ENCODE measurements at places on chromosomes 1 and 21.

DNA sequence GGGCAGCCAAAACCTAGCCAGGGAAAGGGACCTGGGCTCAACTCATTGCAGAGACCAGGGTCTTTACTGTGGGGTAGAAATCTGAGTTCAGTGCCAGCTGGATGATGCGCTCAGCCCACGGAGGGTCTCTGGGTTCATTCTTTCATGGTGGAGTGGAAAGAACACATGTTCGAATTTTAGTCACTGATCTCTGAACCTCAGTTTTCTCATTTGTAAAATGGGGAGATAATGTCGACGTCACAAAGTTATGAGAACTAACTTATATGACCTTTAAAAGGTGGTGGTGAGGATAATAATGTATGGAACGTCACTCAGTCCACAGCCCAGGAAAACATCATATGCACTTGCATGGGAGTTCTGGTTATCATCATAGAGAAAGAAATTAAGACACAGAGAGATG is 1.2 kb upstream of the TAL1 start:
- no peak for DNase-seq

DNA sequence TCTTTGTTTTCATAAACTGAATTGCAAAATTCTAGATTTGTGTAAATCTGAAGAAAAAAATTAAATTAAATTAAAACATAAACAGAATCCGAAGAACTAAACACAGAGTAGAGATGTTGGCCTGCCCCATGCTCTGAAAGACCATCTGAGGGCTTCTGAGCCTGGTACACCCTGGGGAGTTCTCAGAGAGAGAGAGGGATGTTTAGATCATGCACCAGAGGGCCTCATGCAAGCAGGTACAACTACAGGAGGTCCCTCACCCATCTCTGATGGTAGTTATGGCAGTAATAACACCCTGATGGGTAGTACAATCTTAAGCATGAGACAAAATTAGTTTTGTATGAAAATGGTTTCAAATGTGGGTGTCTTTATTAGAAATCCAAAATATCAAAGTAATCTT is 127.7 kb downstream of the TGFB2 start:
- no peak for DNase-seq

- DNase-seq, result no peak
Measured at GRCh38 chr1:94934551-94934950, 7.6 kb upstream of the CNN3 start.

GRCh38 chr1:67338642-67339041 is 31.0 kb downstream of the IL12RB2 start:
- no peak for DNase-seq

DNA sequence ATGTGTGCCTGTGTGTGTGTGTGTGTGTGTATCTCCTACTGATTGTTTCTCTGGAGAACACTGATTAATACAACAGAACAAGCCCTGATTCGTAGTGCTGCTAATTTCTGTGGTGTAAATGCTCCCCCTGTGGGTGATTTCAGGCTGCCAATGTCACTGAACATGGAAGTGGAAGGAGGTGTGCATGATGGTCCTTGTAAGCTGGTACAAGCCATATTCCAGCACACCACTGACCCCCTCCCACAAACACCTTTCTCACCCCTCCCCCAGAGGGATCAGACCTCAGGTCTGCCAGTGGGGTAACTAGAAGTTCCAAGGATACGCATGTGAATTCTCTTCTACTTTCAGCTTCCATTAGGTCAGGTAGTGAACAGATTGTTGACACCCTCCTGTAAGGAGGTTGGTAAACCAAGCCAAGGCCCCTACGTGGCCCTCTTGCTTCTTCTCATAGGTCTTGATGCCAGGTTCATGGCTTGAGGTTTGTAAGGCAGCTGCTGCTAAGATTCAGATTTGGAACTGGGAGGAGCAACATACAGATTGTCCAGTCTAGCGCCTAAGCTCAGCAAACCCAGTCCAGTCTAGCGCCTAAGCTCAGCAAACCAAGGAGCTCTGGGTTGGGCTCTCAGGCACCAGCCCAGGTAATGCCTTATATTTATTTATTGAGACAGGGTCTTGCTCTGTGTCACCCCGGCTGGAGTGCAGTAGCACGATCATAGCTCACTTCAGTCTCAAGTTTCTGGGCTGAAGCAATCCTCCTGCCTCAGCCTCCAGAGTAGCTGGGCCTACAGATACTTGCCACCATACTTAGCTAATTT is 38.7 kb downstream of the DHCR24 start:
- no peak for DNase-seq

DNA sequence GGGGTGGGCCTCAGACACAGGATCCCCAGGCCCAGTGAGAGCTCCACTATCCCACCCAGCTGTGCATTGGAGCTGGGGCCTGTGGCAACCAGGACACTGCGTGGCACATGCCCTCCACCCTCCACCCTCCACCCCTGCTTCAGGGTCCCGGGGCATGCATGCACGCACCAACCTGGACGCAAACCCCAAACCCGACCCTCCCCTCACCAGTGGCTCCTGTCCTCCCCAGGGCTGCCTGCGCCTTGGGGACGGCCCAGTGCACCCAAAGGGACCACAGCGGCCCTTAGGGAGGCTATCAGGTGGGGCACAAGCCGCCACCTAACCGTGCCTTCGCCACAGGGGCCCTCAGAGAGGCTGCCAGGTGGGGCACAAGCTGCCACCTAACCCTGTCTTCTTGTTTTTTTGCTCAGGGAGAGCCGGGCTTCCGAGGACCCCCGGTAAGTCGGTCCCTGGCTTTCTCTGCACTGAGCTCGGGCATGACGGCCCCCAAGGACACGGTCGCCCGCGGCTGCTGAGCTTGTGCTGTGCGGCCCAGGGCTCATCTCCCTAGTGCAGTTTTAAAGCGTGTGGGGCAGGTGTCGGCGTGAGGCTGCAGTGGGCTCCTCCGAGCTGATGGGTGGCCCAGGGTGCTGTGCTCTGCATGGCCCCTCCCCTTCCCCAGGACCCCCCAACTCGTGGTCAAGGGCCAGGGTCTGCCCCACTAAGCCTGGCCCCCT is 47.9 kb downstream of the SLC19A1 start:
- DNase-seq, result no peak

DNA sequence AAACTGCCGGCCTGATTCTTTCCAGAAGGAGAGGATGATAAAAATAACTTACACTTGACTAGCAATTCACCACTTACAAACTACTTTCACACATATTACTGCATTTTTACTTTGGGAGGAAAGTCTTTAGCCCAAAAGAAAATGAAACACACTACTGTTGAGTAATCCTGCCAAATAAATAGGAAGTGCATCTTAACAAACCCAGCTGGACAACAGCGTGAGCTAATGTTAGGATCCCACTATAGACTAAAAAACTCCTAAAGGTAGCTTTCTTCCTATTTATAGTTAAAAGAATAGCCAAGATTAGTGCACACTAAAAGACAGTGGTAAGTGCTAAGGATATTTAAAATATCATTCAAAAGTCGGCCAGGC is 83.8 kb downstream of the HSF2BP start:
- DNase-seq, result no peak

DNA sequence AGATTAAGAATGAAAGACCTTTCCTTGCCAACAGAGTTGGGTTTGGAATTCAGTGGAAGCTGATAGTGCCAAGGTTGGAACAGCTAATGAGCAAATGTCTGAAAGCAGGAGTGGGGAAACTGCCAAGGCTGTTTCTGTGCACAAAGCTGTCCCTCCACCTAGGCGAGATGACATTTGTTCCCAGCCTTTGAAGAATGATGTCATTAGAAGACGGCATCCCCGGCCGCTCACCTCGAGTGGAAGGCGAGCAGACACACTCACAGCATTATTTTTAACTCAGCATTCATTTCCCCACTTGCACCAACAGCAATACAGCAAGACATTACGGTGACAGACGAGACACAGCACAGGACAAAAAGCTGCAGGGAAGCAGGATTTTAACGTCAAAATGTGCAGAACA is 463.9 kb downstream of the PCP4 start:
- DNase-seq, result no peak

- no peak for DNase-seq
Measured at GRCh38 chr1:60636946-60637345, 445.4 kb upstream of the NFIA start.

GRCh38 chr1:14897080-14897449 is 256.5 kb upstream of the TMEM51 start:
- DNase-seq, result no peak

DNA sequence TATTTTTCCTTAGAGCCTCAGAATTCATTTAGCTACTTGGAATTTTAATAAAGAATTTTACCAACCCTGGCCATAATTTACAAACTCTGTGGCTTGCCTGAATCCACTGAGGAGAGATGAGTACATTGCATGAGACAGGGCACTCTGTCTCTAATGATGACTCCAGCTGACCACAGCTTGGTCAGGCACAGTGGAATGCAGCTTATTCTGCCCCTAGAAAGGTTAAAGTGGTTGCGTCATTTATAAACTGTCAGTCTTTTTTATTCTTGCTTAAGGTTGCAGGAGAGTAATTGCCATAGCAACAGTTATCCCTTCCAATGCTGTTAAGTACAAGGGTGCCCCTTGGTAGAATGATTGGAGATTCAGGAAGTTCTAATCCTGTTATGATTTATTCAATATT is 28.3 kb downstream of the PDE4B start:
- no peak for DNase-seq

DNA sequence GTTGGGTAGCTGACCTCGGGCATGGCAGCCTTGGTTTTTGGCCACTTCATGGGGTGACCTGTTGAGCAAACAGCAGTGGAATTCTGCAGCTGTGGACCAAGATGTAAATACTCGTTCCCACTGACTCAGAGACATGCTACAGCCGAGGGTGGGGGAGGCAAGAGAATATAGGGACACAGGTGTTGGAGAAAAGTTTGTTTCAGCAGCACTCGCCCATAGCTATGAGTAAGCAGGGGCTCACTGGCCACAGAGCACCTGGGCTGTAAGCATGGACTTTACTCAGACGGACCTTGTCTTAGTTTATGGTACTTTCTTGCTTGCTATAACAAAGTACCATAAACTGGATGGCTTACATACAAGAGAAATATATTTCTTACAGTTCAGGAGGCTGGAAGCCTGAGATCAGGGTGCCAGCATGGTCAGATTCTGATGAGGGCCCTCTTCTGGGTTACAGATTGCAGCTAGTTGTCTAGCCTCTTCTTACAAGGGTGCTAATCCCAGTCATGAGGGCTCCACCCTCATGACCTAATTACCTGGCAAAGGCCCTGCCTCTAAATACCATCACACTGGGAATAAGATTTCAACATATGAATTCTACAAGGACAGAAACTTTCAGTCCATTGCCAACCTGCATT is 437.2 kb upstream of the DAB1 start:
- no peak for DNase-seq

GRCh38 chr21:32256873-32257620 is 21.8 kb downstream of the MIS18A start:
- DNase-seq, result no peak

- DNase-seq, result no peak
Measured at GRCh38 chr1:57440096-57440495, 16.2 kb upstream of the DAB1 start.

GRCh38 chr1:80218112-80218511 is 1211.6 kb upstream of the ADGRL4 start:
- no peak for DNase-seq

- no peak for DNase-seq
Measured at GRCh38 chr1:90526954-90527353, 190.1 kb downstream of the BARHL2 start.

DNA sequence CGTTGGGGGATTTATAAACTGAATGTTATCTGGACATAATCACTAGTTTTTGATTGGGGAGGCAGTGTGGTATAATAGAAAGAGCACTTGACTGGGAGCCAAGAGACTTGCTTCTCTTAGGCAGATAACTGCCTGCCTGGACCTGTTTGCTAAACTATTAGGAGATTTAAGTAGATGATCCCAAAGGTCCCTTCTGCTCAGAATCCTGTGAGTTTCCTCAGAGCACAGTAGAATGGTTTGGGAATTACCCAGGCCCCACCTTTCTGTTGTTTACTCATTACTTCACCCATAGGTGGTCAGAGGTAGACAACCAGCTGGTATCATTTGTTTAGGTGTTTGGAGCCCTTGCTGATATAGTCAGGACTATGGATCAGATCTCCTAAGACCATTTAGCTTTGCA is 10.3 kb upstream of the PODN start:
- no peak for DNase-seq

- no peak for DNase-seq
Measured at GRCh38 chr1:66552829-66553228, 18.9 kb downstream of the SGIP1 start.

GRCh38 chr1:18901952-18902522 is 318 bp downstream of the ALDH4A1 start:
- no peak for DNase-seq

GRCh38 chr1:52899445-52899894 is 22.1 kb downstream of the ECHDC2 start:
- no peak for DNase-seq

DNA sequence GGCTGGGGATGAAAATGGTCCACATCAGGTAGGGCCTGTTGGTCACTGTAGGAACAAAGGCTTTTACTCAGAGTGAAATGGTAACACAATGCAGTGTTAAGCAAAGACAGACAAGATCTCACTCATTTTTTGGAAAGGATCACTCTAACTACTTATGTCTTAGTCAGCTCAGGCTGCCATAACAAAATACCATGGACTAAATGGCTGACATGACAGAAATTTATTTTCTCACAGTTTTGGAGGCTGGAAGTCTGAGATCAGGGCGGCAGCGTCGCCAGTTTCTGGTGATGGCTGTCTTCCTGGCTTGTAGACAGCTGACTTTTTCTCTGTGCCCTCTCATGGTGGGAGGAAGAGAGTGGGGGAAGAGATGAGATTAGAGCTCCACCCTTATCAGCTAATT is 10.2 kb upstream of the MAGI3 start:
- no peak for DNase-seq

DNA sequence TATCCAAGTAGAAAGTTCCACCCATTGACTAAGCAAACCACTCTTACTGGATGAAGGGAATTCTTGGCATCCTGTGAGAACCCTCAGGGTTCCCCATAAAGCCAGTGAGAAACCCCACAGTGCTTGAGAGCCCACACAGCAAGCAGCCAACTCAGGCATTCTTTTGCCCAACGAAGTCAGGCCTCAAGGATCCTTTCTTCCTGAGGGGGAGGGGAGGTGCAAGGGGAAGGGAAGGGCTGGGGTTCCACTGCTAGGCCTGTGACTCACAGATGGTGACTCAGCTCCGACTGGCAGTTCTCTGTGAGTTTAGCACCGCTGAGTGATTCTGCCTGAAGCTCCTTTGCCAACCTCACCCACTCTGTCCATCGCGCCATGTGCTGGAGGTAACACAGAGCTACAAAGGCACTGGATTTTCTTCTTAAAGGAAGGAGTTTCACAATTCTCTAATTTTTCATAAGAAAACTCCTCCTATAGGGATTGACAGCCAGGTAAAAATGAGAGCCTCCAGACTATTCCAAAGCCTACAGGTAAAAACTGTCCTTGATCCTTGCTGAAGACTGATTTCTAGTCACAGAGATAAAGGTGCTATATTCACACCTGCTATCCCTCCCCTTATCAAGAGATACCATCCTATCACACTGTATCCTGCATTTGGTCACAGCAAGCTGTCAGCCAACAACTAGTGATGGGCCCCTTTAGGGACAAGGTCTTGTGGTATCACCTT is 4.8 kb downstream of the ENO1 start:
- DNase-seq, result no peak

All from cerebellar nuclear complex (tissue), 1 donor.